8988T (cell line): ENCODE measurements at places on chromosomes 5 and 9.
A peak's percentile ranks its signal among the peaks of the same experiment; 100 is the strongest.

- DNase-seq: no peak
Measured at GRCh38 chr5:113354055-113354454, 80.7 kb downstream of the TSSK1B start.

DNA sequence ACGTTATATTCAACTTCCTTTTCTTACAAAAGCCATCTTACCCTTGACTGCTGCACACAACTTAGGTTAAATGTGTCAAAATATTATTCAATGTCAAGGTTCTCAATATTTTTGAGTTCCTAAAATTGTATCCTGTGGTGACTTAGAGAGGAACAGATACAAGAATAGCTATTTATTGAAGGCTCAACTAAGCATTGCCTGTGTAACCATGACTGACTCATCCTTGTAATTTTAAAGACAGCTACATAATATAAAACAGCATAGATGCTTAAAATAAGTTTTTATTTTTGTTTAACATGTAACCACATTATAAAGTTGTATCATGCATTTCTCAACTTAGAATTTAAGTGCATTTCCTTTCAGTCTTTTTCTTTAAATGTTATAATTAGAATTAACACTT is 312.9 kb upstream of the RGMB start:
- DNase-seq: no peak

- DNase-seq: no peak
Measured at GRCh38 chr5:11905206-11905605, 960 bp upstream of the CTNND2 start.

DNA sequence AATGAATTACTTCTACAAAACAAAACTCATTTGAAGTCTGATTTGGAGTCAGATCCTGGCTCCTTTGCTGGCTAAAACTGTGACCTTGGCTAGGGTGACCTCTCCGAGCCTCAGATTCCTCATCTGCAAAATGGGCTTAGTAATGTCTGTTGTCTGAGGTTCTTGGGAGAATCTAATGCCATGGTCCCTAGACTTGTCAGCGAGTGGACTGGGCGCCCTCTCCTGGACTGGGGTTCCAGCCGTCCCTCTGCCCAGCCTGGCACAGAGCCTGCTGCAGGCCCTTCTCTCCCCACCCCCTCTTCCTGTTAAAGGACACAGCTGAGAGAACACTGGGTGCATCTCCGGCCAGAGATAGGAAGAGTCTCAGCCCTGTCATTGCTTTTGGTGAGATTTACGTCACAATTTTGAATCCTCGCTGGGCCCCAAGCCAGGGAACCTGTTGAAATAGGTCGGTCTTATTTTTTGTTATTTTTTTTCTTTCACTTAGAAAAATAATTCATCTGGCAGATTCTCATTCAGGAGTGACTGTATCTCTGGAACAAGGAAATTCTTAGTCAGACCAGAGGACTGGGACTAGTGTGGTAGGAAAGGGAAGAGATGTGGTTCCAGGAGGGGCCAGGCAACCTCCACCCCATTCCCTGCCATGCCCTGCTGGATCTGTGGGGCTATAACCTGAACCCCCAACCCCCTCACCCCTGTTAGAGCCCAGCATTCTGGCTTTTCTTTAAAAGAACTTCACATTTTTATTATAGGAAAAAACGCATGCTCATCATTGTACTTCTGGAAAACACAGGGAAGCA is 48.2 kb upstream of the RPL26L1 start:
- DNase-seq: no peak

- no peak for DNase-seq
Measured at GRCh38 chr5:78327761-78328510, 32.5 kb upstream of the SCAMP1 start.

DNA sequence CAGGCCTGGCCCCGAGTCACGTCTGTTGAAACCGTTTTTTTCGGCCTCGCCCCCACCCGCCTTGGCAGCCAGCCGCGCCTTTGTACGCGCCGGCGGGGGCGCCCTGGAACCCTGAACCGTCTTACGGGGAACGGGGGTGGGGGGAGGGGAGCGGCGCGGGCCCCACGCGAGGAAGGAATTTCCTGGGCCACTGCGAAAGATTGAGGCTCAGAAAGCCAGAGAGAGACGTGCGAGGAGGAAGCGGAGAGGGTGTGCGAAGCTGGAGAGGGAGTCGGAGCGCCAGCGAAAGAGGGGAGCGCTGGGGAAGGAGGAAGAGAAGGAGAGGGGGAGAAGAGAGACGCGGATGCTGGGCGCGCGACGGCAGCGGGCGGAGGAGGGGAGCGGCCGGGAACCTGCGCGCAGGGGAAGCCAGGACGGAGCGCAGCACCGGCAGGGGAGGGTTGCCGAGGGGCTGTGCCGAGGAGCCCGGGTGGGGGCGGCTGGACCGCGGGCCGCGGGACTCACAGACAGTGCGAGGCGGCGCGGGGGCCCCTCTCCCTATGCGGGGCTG is 4.6 kb upstream of the PRDM12 start:
- no peak for DNase-seq

GRCh38 chr9:87684627-87685219 is 41.2 kb upstream of the CTSL start:
- peak; percentile 63 for DNase-seq

DNA sequence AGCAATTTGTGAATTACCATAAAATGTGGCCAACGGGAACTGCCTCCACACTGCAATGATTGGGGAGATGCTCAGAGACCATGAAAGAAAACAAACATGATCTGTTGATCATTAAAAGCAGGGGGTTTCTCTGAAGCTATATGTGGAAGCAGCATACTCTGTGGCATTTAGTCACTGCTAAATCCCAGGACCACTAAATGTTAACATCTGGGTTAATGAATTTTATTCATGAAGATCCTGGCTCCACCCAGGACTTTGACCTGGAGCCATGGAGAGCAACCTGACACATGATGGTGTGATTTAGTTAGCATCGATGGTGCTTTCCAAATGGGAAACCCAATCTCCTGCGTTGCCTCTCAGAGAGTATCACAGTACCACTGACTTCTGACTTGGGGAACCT is 497.8 kb downstream of the AGTPBP1 start:
- no peak for DNase-seq

DNA sequence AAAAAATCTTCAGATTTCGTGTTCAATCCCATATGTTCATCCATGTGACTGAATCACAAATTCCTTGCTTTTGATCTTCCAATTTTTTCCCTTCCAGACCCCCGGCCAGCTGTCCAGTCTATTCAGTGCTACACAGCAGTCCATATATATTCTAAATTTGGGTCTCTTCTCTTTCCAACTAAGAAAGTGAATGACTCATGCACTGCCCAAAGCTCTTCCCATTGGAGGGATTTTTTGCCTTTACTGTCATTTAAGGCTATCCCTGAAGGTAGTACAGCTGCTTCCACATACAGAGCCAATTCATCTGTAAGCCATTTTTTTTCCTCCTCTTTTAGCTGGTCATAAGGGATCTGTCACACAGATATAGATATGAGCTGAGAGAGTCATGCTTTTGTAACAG is 478.3 kb downstream of the DMRT2 start:
- no peak for DNase-seq

DNA sequence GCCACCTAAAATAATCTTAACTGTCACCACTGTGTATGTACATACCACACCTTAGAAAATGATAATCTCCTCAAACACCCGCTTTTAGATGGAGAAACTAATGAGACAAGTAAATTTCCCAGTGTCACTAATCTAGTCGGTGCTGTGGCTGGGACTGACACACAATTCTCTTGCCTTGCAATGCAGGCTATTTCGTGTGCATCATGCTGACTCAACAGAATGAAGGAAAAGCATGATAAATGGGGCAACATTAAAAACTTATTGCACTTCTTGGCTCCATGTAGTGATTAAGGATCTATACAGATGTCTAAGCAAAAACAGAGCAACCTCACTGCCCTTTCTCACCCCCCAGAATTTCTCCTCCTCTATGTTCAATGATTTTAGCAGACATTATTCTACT is 677.9 kb downstream of the DTWD2 start:
- no peak for DNase-seq

GRCh38 chr5:138651767-138652117 is 76.5 kb upstream of the HSPA9 start:
- DNase-seq: no peak

- no peak for DNase-seq
Measured at GRCh38 chr5:44536650-44537260, 147.5 kb upstream of the FGF10 start.

- no peak for DNase-seq
Measured at GRCh38 chr5:172695232-172696054, 54.4 kb downstream of the NEURL1B start.

- no peak for DNase-seq
Measured at GRCh38 chr9:29348999-29349398, 1775.7 kb upstream of the C9orf72 start.

- DNase-seq: no peak
Measured at GRCh38 chr9:131617611-131618010, 72.3 kb downstream of the PRRT1B start.

GRCh38 chr5:84362061-84362720 is 22.5 kb downstream of the EDIL3 start:
- DNase-seq: no peak

DNA sequence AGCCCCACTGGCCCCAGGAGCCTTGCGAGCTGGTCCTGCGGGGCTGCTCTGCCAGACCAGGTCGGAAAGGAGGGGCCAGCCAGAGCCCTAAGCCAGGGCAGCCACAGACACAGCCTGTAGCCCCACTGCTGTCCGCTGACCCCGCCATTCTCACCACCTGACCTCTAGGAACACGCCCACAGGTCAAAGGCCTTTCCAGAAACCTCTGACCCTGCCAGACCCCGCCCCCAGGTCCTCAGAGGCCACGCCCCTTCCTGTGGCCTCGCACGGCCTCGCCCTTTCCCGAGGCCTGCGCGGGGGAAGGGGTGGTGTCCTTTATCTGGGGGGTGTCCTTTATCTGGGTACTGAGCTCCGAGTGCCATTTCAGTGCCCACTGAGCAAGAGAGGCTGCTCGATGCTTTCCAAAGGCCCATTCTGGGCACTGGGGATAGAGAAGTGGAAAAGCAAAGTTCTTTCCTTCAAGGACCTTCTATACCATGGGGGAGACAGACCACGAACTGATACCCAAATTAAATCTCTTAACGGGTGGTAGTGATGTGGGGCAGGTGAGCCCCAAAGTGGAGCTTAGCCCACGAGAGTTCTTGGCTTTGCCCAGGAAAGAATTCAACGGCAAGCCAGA is 46.5 kb downstream of the P4HA2 start:
- no peak for DNase-seq

DNA sequence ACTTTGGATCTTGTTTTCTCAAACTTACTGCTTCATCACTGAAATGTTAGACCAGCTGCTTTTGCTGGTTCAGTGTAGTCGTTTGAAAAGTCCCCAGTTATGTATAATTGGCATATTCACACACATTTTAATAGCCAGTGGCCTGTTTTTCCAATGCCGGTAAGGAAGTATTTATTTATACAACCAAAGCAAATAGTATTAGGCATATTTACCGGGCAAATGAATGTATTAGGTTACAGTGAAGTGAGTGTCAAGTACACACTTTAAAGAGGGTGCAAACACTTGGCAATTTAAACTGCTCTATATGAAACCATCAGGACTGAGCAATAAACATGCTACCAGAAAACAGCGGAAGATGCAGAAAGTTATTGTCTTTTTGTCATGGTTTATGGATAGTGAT is 242.9 kb downstream of the MCTP1 start:
- no peak for DNase-seq

GRCh38 chr5:103079796-103080195 is 40.1 kb downstream of the GIN1 start:
- DNase-seq: no peak

GRCh38 chr5:100746730-100747129 is 156.4 kb downstream of the ST8SIA4 start:
- DNase-seq: no peak

- no peak for DNase-seq
Measured at GRCh38 chr5:152151113-152151512, 226.5 kb upstream of the GLRA1 start.

DNA sequence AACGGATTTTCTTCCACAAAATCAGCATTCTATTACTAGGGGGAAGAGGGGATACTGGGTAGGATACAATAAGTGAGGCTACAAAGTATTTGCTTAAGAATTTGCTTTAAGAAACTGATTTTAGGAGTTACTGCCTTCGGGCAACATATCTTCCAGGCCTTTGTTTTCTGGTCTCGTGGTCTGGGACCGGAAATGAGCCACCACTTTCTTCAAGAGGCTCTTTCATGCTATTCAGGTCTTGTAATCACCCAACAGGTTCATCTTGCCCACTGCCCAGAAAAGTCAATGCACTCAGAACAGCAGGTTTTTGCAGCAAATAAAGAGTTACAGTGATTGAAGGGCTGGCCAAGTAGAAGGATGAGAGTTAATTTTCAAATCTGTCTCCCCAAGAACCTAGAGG is 6.6 kb upstream of the AOPEP start:
- no peak for DNase-seq

- DNase-seq: no peak
Measured at GRCh38 chr9:22401671-22402070, 45.0 kb upstream of the DMRTA1 start.

- DNase-seq: no peak
Measured at GRCh38 chr9:3497401-3497800, 28.4 kb downstream of the RFX3 start.

DNA sequence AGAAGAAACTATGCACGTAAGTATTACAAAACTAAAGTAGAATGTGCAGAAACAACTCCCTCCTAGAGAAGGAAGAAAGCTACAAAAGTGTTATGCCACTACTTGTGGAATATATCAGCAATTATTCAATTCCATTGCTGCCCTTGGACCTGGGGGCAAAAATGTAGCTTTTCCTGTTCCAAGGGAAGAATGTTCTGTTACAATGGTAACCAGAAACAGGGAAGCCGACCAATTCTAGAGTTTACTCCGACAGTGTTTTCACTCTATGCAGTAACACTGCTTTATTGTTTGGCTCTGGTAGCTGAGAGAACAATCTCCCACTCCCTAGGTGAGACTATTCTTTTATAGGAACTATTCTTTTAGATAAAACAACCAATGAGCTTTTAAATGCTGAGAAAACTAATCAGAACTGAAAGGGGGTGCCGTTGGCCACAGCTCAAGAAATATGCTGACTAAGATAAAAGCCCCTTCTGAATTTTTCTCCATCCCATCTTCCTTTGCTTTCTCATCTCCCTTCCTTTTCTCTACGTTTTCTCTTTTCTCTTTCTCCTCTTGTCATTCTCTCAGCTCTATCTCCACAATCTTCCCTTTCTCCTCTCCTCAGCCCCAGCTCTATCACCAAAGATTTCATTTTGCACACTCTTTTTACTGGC is 54.1 kb downstream of the SLC1A3 start:
- DNase-seq: no peak

GRCh38 chr5:53814819-53815218 is 254.4 kb downstream of the NDUFS4 start:
- no peak for DNase-seq

- DNase-seq: no peak
Measured at GRCh38 chr9:76401580-76402354, 7.5 kb upstream of the RFK start.
